ENCODE measurements at places on chromosomes 12 and 14. TPM values are rescaled to one million over a fixed set of nuclear protein-coding genes. Genes with fewer than 3 reads are reported as not detected.

- peaks cover 16% of the 10 kb centered on the region for H3K4me1 ChIP-seq
- no peak overlapping the region for H3K4me3 ChIP-seq
- DNase-seq = no peak
- no peak overlapping the region for H3K27ac ChIP-seq
Measured at GRCh38 chr14:51725061-51725460, 73.4 kb downstream of the FRMD6 start.

GRCh38 chr14:76958020-76958979, 70.2 kb downstream of the IRF2BPL start:
- peak overlapping the region; percentile 79 for H3K27ac ChIP-seq
- no peak overlapping the region for H3K4me3 ChIP-seq
- H3K36me3 ChIP-seq = no peaks in the 10 kb centered on the region
- peak; percentile 32 for DNase-seq

DNA sequence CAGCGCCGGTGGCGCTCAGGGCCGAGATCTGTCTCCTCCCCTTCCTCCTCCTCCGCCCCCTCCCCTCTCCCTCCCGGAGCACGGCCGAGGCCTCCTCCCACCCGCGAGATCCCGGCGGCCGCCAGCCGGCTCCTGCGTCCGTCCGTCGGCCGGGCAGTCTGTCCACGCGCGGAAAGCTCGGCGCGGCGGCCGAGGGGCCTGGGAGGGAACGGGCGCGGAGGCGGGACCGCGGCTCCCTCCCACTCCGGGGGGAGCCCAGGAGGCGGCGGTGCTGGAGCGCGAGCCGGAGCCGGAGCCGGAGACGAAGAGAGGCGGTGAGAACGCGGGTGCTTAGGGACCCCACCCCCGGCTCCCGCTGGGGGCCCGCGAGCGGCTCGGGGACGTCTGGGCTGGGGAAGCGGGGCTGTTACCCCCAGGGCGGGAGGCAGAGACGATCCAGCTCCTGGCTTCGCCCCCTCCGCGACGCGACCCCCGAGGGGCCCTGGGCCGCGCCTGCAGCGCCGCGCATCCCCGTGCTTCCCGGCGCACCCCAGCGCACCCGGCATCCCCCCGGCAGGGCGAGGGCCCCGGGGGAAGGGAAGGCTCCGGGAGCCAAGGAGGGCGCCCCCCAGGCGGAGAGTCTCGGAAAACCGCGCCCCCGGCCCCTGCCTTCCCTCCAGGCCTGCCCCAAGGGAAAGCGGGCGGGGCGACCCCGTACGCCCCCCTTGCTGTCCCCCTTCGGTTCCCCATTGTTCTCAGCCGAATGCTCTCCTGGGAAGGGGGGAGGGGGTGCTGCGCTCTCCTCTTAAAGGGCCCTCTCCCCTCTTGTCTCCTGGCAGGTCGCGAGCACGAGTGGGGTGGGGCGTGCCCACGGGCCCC, at the start of gene DTX1:
Gene DTX1, plus strand, starts transcription at position 100 of the 858 bp plus-strand sequence. CDS start 1,463 bp downstream, outside the sequence.
- no peak within 1 kb of the TSS for H3K27ac ChIP-seq
- H3K36me3 ChIP-seq = no peaks in the 10 kb centered on the region
- no peak within 1 kb of the TSS for H3K4me3 ChIP-seq
- DNase-seq = no peak
- peaks cover 26% of the 10 kb centered on the region for H3K27me3 ChIP-seq

GRCh38 chr12:123958876-123959275, 13.8 kb downstream of the CCDC92 start:
- H3K27ac ChIP-seq = no peak overlapping the region
- no peak overlapping the region for H3K4me3 ChIP-seq
- no peaks in the 10 kb centered on the region for H3K4me1 ChIP-seq
- no peaks in the 10 kb centered on the region for H3K27me3 ChIP-seq
- DNase-seq = no peak

- no peak for DNase-seq
- no peaks in the 10 kb centered on the region for H3K27me3 ChIP-seq
- no peak overlapping the region for H3K4me3 ChIP-seq
- H3K27ac ChIP-seq = no peak overlapping the region
Measured at GRCh38 chr14:106080922-106081321, 554.5 kb downstream of the TMEM121 start.

DNA sequence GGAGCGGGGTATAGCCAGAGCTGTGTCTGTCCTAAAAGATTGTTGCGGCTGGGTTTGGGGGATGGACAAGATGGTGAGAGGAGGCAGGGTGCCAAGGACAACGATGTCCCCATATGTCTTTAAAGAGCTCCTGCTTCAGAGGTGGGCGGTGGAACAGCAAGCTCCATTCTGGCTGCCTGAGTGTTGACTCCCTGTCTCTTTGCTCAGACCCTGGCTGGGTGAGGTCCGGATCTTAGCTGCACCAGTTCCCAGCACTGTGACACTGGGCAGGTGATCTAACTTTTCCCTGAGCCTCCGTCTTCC, 8.3 kb upstream of the WSCD2 start:
- H3K4me3 ChIP-seq = no peak overlapping the region
- no peaks in the 10 kb centered on the region for H3K4me1 ChIP-seq
- no peaks in the 10 kb centered on the region for H3K36me3 ChIP-seq
- no peak for DNase-seq
- H3K27ac ChIP-seq = no peak overlapping the region

GRCh38 chr12:86826051-86826450, 569.9 kb upstream of the MGAT4C start:
- DNase-seq = no peak
- no peaks in the 10 kb centered on the region for H3K36me3 ChIP-seq
- no peaks in the 10 kb centered on the region for H3K4me1 ChIP-seq
- H3K4me3 ChIP-seq = no peak overlapping the region

- H3K4me1 ChIP-seq = no peaks in the 10 kb centered on the region
- no peaks in the 10 kb centered on the region for H3K36me3 ChIP-seq
- H3K27me3 ChIP-seq = peaks cover 4% of the 10 kb centered on the region
Measured at GRCh38 chr12:108586306-108586705, 11.6 kb downstream of the TMEM119 start.

Gene LMO3
- not detected for total RNA-seq

GRCh38 chr12:99259040-99259934, 388.3 kb upstream of the GARIN6 start:
- no peak overlapping the region for H3K27ac ChIP-seq
- DNase-seq = no peak
- H3K4me3 ChIP-seq = no peak overlapping the region
- H3K36me3 ChIP-seq = no peaks in the 10 kb centered on the region

DNA sequence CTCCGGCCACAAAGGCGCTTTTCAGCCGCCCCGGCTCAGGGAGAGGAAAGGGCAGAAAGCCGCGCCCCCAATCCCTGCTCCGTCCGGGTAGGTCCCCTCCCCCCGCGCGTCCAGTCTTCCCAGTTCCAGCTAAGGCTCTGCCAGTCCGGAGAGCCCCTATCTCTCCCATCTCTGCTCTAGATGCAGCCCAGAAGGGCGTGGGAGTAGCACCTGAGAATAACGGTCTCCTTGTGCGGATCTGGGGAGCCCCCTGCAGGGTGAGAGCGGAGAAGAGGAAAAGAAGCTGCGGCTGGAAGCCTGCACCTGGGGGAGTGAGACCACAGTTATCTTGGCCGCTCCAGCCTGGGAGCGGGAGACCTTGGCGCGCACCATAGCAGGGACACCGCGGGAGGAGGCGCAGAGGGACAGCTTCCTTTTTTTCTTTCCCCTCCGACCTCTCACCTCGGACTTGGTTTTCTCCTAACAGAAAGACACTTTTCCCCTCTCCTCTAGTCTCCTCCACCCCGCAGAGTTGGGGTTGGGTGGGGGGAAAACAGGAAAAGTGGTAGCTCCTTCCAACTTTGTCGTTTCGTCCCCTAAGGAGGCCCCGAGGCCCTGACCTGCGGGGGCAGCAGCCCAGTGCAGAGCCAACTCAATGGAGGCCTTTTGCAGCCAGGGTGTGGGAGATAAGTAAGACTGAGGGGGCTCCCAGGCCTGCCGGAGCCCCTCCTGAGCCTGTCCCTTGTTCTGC, 2.4 kb downstream of the DHH start:
- H3K4me1 ChIP-seq = peaks cover 55% of the 10 kb centered on the region
- peak overlapping the region; percentile 37 for H3K4me3 ChIP-seq
- peak; percentile 62 for DNase-seq
